ENCODE measurements at places on chromosomes 1 and 21.

GRCh38 chr1:36342426-36343185, 19.2 kb upstream of the EVA1B start:
- peak; percentile 52 for DNase-seq

- DNase-seq, result no peak
These were observed 6.7 kb downstream of the CNIH3 start for GRCh38 chr1:224622831-224623230.

DNA sequence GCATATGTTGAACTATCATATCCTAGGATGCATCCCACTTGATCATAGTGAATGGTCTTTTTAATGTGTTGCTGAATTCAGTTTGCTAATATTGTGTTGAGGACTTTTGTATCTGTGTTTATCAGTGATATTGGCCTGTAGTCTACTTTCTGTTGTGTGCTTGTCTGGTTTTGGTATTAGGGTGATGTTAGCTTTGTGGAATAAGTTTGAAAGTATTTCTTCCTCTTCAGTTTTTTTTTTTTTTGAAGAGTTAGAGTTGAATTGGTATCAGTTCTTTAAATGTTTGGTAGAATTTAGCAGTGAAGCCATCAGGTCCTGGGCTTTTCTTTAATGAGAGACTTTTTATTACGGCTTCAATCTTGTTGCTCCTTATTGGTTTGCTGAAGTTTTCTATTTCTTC, 162.3 kb downstream of the VAV3 start:
- DNase-seq, result no peak

DNA sequence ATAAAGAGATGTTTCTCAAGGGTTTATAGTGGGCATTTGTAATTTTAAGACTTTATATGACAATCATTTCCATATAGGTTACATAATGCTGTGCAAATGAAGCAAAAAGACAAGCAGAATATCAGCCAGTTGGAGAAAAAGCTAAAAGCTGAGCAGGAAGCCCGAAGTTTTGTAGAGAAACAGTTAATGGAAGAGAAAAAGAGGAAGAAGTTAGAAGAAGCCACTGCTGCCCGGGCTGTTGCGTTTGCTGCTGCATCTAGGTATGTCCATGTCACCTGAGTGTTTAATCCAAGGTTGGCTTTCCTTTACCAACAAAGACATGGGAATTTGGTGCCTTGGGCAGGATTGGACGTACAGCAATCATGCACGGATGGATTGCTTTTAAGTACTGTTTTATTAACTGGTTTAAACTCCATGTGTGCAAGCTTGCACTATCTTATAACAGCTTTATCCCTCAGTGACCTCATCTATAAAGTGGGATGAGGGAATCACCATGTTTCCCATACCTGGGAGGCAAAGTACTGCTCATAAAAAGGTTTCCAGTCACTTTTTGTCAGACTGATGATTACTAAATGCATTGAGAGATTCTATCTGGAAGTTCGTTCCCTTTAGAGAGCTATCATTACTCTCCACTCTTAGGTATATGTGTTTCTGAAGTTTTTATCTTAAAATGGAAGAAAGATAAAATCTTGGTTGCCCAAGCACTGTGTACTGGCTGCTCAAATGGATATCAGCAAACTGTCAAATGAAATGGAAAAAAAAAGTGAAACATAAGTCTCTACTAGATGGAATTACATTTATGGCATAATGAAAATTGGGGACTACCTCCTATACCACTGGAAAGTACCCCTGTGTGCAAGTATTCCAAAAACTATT, 55.1 kb downstream of the MACO1 start:
- DNase-seq, result no peak

- DNase-seq, result no peak
These were observed 10.2 kb downstream of the ERG start for GRCh38 chr21:38487901-38488639.

GRCh38 chr1:115373305-115373704, 35.3 kb upstream of the NGF start:
- no peak for DNase-seq

DNA sequence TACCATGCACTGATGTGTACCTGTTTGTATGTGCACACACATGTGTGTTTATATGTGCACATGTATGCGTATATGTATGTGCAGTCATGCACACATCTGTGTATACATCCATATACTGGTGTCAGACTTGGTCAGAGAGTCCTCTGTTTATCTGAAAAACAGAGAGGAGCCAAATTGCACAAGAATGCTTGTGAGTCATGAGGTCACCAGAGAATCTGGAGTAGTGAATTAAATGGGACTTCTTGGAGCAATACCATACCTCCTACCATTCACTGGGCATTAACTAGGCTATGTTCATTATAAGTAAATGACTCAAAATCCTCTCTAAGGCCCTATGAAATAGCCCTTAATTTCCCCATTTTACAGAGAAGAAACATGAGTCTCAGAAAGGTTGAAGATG, 272.1 kb upstream of the C1orf87 start:
- DNase-seq, result no peak

DNA sequence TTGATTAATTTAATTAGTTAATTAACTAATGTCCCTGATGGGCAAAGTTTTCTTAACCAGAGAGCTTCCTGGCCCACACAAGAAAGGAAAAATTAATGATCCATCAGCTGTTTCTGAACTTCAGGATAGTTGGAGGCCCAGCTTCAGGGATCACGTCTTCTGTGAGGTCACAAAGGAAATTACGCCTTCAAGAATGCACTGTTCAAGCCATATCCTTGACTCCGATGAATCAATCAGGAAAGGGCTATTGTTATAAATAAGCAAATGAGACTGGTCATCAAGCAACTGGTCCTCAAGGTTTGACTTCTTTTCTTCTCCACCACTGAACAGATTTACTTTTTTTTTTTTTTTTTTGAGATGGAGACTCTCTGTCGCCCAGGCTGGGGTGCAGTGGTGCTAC, 40.6 kb downstream of the TCP10L start:
- DNase-seq, result no peak

- DNase-seq, result no peak
These were observed 303.8 kb downstream of the DISC1 start for GRCh38 chr1:231930257-231930947.

GRCh38 chr1:58971629-58972140, 187.8 kb upstream of the JUN start:
- DNase-seq, result no peak

Data from HEK293T (cell line).